ENCODE measurements at places on chromosomes 16 and 17.

DNA sequence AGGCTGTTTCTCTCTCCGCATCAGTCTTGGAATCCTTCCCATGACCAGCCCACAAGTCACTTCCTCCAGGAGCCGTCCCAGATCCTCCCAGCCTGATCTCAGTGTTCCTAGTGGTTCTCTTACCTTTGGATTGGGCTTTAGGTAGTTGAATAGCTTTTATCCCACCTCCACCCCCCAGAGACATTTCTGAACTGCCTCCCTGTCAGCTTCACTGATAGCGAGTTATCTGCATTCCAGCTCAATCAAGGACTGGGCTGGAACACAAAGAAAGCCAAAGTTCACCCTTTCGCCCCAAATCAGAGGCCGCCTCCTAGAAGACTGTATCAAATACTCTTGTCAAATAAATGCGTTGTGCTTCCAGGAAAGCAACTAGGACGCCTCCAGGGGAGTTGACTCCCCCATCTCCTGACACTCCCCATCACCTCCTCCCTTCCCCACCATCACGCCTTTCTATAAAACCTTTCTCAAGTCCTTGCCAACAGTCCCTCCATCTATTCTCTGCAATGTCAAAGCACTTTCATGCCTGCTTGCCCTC is 72.7 kb downstream of the TMEM132E start:
- H3K27me3 ChIP-seq, result peaks cover 24% of the 10 kb centered on the region
- H3K27ac ChIP-seq, result no peak overlapping the region
- H3K36me3 ChIP-seq, result no peaks in the 10 kb centered on the region
- H3K4me1 ChIP-seq, result no peaks in the 10 kb centered on the region
- no peak for DNase-seq

DNA sequence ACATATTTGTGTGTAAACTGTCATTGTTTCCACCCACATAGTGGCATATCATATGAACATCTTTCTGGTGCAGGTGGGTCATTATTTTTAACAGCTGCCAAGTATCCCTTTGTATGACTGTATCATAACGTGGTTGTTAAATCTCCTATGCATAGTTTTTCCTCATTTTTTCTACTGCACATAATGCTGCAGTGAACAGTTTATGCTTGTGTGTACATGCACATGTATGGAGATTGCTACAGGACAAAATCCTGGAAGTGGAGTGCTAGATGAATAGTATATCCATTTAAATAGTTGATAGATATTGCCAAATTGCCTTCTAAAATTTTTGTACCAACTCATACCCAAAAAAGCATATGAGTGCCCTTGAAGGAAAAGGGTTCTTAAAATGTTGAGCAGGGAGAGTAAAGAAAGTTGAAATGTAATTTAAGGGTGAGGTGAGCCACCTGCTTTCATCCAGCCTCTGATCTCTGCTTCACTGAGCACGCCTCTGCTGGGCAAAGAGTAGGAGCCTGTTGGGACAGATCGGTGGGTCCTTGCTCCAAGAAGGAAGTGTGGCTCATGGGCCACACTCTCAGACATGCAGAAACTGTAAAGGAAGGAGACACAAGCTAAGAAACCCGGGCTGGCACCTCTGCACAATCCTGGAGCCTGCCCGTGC is 55.3 kb downstream of the HLF start:
- H3K36me3 ChIP-seq, result no peaks in the 10 kb centered on the region
- H3K4me3 ChIP-seq, result no peak overlapping the region
- peaks cover 24% of the 10 kb centered on the region for H3K4me1 ChIP-seq
- no peak for DNase-seq
- no peak overlapping the region for H3K27ac ChIP-seq

GRCh38 chr17:66889480-66890230 is 54.7 kb downstream of the CACNG5 start:
- peaks cover 33% of the 10 kb centered on the region for H3K27me3 ChIP-seq
- no peak overlapping the region for H3K27ac ChIP-seq
- DNase-seq, result no peak
- H3K4me1 ChIP-seq, result peaks cover 6% of the 10 kb centered on the region
- H3K36me3 ChIP-seq, result no peaks in the 10 kb centered on the region

GRCh38 chr16:81261049-81261648 is 22.7 kb downstream of the BCO1 start:
- DNase-seq, result no peak
- peaks cover 15% of the 10 kb centered on the region for H3K4me1 ChIP-seq
- H3K27me3 ChIP-seq, result peaks cover 14% of the 10 kb centered on the region
- no peak overlapping the region for H3K27ac ChIP-seq
- H3K36me3 ChIP-seq, result no peaks in the 10 kb centered on the region
- no peak overlapping the region for H3K4me3 ChIP-seq

DNA sequence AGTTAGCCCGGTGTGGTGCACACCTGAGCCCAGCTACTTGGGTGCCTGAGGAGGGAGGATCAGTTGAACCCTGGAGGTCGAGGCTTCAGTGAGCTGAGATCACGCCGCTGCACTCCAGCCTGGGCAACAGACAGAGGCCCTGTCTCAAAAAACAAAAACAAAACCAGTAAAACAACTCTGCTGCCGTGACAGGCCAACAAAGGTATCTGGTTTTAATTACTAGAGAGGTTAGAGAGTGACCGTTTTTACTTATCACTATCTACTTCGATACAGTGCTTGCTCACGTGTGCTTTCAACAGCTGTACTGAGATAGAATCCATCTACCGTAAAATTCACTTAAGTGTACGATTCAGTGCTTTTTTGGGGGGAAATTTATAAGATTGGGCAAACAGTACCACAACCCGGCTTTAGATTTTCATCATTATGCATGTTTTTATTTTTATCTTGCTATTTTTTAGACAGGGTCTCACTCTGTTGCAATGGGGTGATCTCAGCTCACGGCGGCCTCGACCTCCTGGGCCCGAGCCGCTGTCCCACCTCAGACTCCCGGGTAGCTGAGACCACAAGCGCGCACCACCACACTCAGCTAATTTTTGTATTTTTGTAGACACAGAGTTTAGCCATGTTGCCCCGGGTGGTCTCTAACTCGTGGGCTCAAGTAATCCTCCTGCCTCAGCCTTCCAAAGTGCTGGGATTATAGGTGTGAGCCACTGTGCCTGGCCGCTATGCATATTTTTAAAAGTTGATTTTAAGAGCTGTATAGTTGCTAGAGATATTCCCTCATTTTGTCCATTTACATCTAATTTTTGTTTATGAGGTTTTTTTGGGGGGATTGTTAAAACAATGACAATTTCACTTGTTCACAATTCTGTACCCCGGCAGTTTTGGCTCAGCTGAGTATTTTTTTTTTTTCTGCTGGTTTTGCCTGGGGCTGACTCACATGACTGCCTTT is 30.9 kb downstream of the SERPINF1 start:
- H3K36me3 ChIP-seq, result 0 out of 2 replicates have a peak, but pooled peaks cover 4% of the 10 kb centered on the region
- no peak overlapping the region for H3K4me3 ChIP-seq
- H3K27me3 ChIP-seq, result no peaks in the 10 kb centered on the region
- DNase-seq, result no peak

DNA sequence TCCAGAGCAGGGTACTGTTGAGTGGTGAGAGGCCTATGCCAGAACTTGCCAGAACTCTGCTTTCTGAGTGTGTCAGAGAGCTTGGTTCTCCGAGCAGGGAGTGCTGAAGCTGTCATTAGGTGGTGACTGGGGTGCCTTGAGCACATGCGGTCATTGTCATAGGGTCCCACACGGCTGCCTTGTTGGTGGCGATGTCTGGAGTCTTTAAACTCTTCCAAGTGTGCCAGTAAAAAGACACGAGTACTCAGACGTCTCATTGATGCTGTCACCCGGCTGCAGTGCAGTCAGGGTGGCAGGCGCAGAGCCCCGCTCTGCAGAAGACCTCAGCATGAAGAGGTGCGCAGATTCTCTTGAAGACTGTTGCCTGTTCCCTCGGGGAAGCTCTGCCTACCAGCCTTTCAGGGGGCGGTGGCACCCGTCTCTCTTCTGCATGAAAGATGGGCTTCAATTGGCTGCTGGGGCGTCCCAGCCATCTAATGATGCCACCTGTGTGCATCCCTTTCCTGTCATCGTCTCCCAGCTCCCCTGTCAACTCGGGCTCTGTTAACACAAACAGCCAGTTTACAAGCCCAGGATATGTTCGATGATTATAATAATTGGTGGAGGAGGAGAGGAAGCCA is 58.3 kb downstream of the NKD1 start:
- no peak for DNase-seq
- no peak overlapping the region for H3K4me3 ChIP-seq
- H3K36me3 ChIP-seq, result no peaks in the 10 kb centered on the region
- peaks cover 10% of the 10 kb centered on the region for H3K27me3 ChIP-seq
- H3K27ac ChIP-seq, result no peak overlapping the region

DNA sequence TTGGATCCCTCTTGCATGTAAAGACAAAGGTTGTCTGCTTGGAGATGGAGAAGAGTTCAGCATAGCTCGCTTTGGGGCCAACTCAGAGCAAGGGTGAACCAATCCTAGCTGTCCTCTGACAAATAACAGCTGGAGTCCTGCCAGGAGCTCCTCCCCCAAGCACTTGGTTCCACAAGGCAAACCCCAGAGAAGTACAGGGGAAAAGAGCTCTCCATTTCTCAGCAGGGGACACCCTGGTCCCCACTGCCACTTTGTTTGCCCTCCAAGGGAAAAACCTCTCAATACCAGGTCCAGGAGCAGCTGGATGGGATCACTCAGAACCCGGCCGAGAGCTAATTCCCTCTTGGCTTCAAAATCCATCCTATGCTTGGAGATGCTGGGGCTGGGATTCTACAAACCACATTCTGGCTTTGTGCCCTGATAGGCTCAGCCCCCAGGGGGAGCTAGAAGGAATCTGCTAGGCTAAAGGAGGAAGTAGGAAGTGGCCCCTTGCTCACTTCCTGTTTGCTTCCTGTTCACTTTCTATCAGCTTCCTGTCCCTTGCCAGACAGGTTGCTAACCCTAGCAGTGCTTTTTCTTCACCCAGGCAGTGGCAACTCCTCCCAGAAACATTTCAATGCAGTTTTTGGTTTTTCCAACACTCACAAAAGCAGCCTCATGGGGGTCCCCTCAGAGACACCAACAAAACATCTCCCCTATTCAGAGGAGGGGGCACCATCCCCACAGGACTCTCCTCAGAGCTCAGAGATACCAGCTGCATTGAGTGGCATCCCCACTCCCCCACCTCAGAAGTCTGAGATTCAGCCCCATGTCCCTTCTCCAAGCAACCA is 30.7 kb downstream of the CDRT4 start:
- H3K27ac ChIP-seq, result peak overlapping the region; percentile 22
- no peak overlapping the region for H3K4me3 ChIP-seq
- peaks cover 22% of the 10 kb centered on the region for H3K4me1 ChIP-seq
- H3K27me3 ChIP-seq, result no peaks in the 10 kb centered on the region
- H3K36me3 ChIP-seq, result peaks cover 20% of the 10 kb centered on the region

GRCh38 chr16:351804-352520 is 561 bp downstream of the AXIN1 start:
- peaks cover 28% of the 10 kb centered on the region for H3K4me1 ChIP-seq
- peaks cover 9% of the 10 kb centered on the region for H3K36me3 ChIP-seq
- peak overlapping the region; percentile 80 for H3K27ac ChIP-seq
- DNase-seq, result no peak
- peak overlapping the region; percentile 87 for H3K4me3 ChIP-seq
- H3K27me3 ChIP-seq, result no peaks in the 10 kb centered on the region

GRCh38 chr16:1706386-1707192 is 594 bp downstream of the MAPK8IP3 start:
- peak; percentile 25 for DNase-seq
- peak overlapping the region; percentile 96 for H3K4me3 ChIP-seq
- peak overlapping the region; percentile 87 for H3K27ac ChIP-seq
- peaks cover 14% of the 10 kb centered on the region for H3K36me3 ChIP-seq
- peaks cover 38% of the 10 kb centered on the region for H3K4me1 ChIP-seq

GRCh38 chr17:16521070-16521727 is 29.2 kb upstream of the LRRC75A start:
- peak; percentile 83 for DNase-seq
- peaks cover 43% of the 10 kb centered on the region for H3K4me1 ChIP-seq
- peak overlapping the region; percentile 76 for H3K27ac ChIP-seq
- no peaks in the 10 kb centered on the region for H3K36me3 ChIP-seq
- no peak overlapping the region for H3K4me3 ChIP-seq
- H3K27me3 ChIP-seq, result peaks cover 10% of the 10 kb centered on the region

DNA sequence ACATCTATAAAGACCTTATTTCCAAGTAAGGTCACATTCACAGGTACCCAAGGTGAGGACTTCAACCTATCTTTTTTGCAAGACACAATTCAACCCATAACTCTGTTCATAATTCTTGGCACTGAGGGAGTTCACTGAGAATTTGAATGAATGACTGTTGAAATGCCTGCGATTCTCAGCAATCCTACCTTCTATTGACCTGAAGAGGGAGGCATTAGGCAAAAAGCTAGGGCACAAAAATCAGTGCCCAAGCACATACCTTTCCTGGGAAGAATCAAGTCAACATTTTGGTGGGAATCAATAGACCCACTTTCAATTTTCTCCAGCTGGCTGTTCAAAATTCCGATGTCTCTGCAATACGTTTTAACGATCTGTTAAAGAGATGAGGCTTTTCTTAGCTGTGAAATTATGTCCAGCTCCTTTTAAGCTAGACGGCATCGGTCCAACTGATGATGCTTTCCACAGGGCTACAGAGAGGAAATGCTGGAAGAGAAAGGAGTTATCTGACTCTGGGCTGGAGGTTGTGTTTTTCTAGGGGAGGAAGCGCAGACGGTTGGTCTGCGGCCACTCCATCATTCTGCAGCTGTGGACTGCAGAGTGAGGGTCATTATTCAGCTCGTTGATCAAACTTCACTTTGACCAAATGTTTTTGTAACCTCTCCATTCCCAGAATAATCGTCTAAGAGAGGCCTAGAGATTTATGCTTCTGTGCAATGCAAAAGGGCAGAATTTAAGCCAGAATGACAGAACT is 25.2 kb downstream of the BCO1 start:
- H3K4me3 ChIP-seq, result no peak overlapping the region
- H3K4me1 ChIP-seq, result peaks cover 15% of the 10 kb centered on the region
- peak; percentile 7 for DNase-seq
- no peaks in the 10 kb centered on the region for H3K36me3 ChIP-seq
- H3K27me3 ChIP-seq, result peaks cover 18% of the 10 kb centered on the region

DNA sequence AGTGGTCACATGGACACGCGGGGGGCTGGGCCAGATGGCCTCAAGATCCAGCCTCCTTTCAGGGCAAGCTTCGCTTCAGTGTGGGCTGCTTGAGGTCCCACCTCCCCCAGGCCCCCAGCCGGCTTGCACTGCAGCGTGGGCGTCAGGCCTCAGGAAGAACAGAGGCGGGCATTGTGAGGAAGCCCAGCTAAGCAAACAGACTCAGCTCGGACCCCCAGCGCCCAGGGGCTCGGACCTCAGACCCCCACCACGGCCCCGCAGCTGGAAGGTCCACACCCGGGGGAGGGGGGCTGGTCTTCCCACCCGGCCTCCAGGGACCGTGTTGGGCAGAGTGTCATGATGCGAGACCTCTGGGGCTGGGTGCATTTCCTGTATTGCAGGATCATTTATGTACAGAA is 24.7 kb upstream of the ZNF469 start:
- peaks cover 12% of the 10 kb centered on the region for H3K27me3 ChIP-seq
- H3K4me1 ChIP-seq, result no peaks in the 10 kb centered on the region
- H3K36me3 ChIP-seq, result no peaks in the 10 kb centered on the region
- DNase-seq, result no peak

- H3K27ac ChIP-seq, result no peak overlapping the region
- H3K36me3 ChIP-seq, result 0 out of 2 replicates have a peak, but pooled peaks cover 2% of the 10 kb centered on the region
- peaks cover 2% of the 10 kb centered on the region for H3K27me3 ChIP-seq
- H3K4me3 ChIP-seq, result no peak overlapping the region
Observed at GRCh38 chr16:20401066-20401465, 3.5 kb downstream of the PDILT start.

GRCh38 chr17:29138971-29139691 is 41.1 kb downstream of the MYO18A start:
- no peak for DNase-seq
- H3K4me1 ChIP-seq, result peaks cover 87% of the 10 kb centered on the region
- H3K36me3 ChIP-seq, result no peaks in the 10 kb centered on the region
- H3K27me3 ChIP-seq, result peaks cover 2% of the 10 kb centered on the region
- peak overlapping the region; percentile 95 for H3K27ac ChIP-seq
